Chondrocyte (in vitro differentiated cells): ENCODE measurements at places on chromosomes 7 and 10. TPM values are rescaled to one million over a fixed set of nuclear protein-coding genes. Genes with fewer than 3 reads are reported as not detected.

DNA sequence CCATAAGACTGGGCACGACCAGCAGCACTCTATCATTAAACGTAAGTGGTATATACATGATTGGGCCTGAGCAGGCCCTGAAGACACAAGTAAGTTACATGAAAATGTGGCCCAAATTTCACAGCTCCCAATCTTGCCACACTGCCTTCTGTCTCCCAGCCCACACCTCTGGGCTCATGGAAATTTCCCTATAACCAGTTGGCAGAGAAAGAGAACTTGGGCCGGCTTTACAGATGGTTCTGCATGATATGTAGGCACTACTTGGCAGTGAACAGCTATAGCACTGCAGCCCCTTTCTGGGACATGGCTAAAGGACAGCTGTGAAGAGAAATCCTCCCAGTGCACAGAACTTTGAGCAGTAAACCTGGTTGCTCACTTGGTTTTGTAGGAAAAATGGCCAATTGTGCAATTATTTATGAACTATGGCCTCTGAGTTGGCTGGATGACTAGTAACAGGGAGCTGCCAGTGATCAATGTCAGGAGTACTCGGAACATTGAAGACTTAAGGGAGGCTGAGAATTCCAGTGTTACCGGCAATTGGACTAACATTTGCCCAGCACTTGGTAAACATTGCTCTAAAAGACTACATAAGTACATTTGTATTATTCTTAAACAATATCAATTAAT lies 1006.6 kb upstream of the LRRN3 start:
- H3K4me1 ChIP-seq: no peaks in the 10 kb centered on the region
- DNase-seq: no peak
- H3K27ac ChIP-seq: no peak overlapping the region
- H3K27me3 ChIP-seq: no peaks in the 10 kb centered on the region

The LRRC18 gene
- not detected in 3 replicates for total RNA-seq

- no peak for DNase-seq
- no peak overlapping the region for H3K27ac ChIP-seq
- no peak overlapping the region for H3K4me3 ChIP-seq
- no peaks in the 10 kb centered on the region for H3K27me3 ChIP-seq
- no peaks in the 10 kb centered on the region for H3K4me1 ChIP-seq
Measured at GRCh38 chr7:2140216-2141020, 92.3 kb downstream of the MAD1L1 start.

The MOGAT3 gene
- total RNA-seq: not detected in 3 replicates

DNA sequence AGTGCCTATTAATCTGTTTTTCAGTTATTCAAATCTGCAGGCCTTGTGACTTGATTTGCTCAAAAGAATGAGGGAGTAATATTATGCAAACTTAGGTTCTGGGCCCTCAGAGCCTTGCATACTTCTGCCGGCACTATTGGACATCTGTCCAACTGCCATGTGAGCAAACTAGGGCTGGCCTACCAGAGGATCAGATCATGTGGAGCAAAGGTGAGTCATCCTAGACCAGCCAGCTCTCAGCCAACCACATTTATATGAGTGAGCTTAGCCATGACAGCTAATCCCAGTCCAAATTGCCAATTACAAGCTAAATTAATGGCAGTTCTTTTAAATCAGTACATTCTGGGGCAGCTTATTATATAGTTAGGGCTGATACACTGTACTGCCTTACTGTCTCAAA lies 69.6 kb downstream of the SDHAF3 start:
- H3K36me3 ChIP-seq: peaks cover 2% of the 10 kb centered on the region
- H3K27ac ChIP-seq: no peak overlapping the region
- no peaks in the 10 kb centered on the region for H3K4me1 ChIP-seq
- H3K4me3 ChIP-seq: no peak overlapping the region

GRCh38 chr10:48598243-48598935 lies 6.5 kb downstream of the ARHGAP22 start:
- H3K36me3 ChIP-seq: no peaks in the 10 kb centered on the region
- H3K27me3 ChIP-seq: no peaks in the 10 kb centered on the region
- H3K4me1 ChIP-seq: peaks cover 12% of the 10 kb centered on the region
- no peak overlapping the region for H3K27ac ChIP-seq
- H3K4me3 ChIP-seq: no peak overlapping the region

The TECTB gene
- not detected in 3 replicates for total RNA-seq

The ASIC3 gene
- total RNA-seq: 2.2 to 4.9 TPM (median 2.4 TPM) in 3 replicates
